Activated T-cell treated with anti-CD3 and anti-CD28 coated beads for 24 hours (primary cell): ENCODE measurements at places on chromosomes 7 and 10.

GRCh38 chr7:18020138-18020715 is 7.4 kb downstream of the PRPS1L1 start:
- no peak for DNase-seq

DNA sequence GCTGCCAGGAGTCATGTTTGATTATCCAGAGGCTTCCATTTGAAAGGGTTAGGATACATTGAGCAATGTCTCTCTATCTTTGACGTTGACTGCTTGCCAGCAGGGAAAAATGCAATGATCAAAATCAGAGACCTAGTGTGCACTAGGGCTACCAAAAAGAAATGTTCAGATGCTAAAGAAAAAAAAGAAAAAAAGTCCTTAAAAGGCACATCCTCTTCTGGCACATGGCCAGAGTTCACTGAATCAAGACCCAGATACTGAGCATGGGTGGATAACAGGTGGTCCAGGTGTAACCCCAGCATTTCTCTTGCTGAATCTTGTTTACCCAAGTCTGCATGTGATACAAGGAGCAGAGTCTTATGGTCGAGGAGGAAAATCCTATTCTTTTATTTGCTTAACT is 899.3 kb downstream of the SORCS3 start:
- no peak for DNase-seq

DNA sequence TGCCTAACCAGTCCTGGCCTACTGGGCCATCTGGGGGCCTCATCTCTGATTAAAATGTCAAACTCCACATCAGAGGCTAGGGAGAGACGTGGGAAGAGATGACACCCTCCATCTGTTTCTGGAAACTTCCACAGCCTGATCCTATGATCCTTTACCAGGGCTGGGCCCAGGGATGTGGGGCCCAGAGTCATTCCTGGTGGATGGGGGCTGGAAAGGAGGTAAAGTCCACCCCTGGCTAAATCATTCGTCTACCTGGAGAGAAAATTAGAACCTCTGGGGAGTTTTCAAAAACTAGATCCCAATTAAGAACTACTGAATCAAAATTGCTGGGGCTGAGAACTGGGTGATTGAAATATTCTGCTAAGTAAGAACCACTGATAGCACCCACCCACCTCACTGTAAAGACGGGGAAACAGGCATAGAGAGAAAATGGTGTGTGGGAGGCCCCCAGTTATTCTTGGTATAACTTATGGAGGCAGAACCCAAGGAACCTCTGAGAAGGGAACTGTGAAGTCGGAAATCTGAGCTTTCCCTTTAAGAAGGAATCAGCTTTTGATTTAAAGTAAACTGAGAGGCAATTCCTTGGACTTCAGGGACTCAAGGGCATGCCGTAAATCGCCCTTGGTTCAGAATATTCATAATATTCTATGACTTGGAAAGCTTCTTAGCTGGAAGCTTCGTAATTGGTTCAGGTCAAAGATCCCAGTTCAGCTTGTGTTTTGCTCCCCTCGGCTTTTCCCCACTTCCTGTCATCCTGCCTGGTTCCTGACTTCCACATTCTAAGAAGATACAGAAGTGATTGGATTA is 53.1 kb downstream of the PRKAG2 start:
- DNase-seq: no peak

- no peak for DNase-seq
Observed at GRCh38 chr10:3844491-3845025, 59.5 kb upstream of the KLF6 start.

GRCh38 chr7:78985509-78985908 is 468.0 kb downstream of the MAGI2 start:
- no peak for DNase-seq

GRCh38 chr10:86594535-86594934 is 59.8 kb upstream of the OPN4 start:
- DNase-seq: no peak

GRCh38 chr7:75969182-75969581 is 25.2 kb downstream of the TMEM120A start:
- DNase-seq: no peak

- DNase-seq: no peak
Observed at GRCh38 chr10:65581426-65582026, 1344.3 kb upstream of the LRRTM3 start.

DNA sequence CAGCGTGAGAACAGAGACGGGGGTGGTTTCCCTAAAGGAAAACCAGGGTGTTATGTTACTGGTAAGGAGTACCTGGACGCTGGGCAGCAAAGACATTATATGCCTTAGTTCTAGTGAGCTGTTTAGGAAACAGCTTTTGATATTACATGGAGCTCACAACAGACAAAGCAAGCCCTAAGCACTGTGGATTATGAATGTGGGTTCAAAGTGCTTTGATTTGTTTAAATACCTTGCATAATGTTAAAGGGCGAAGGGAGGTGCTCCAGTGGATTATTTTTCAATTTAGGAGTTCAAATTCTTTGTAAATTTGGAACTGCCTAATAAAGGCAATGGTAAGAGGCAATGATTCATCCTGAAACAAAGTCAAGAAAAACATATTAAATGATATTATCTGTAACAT is 13.8 kb downstream of the WNT16 start:
- no peak for DNase-seq

- no peak for DNase-seq
Observed at GRCh38 chr7:47792521-47793121, 155.6 kb downstream of the PKD1L1 start.

GRCh38 chr10:6532321-6532720 is 47.8 kb downstream of the PRKCQ start:
- DNase-seq: no peak

GRCh38 chr7:112067632-112068540 is 138.3 kb downstream of the DOCK4 start:
- DNase-seq: no peak

DNA sequence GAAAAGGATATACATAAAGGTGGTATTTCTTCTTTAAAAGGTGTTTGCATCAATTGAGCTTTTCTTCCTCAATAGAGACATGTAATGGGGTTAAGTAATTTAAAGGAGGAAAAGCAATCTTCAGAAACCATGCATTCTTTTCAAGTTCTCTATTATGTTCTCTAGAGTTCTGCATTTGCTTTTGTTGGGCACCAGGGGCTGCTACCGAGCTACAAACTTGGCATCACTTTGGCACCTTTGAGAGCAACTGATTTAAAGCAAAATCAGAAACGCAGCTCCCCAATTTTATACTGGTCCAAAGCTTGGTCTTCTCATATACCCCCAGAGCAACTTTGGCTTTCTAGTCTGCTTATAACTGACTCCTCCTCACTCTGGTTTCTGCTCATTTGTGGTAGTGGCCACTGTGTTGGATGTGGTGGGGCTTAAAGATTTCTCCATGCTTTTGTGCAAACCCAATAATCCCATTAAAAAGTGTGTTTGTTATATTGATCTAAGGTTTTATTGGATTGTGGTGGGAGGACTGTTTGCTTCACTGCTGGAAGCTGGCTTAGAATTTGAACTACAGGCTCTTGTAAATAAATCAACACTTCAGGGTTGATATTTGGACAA is 712.1 kb downstream of the PHTF2 start:
- DNase-seq: no peak

- no peak for DNase-seq
Observed at GRCh38 chr10:132263866-132264265, 43.9 kb downstream of the STK32C start.

- DNase-seq: no peak
Observed at GRCh38 chr10:72567421-72567820, 58.5 kb downstream of the MICU1 start.

- DNase-seq: no peak
Observed at GRCh38 chr7:11469028-11469745, 362.8 kb downstream of the THSD7A start.

GRCh38 chr10:132193907-132194552 is 7.3 kb downstream of the DPYSL4 start:
- DNase-seq: no peak

DNA sequence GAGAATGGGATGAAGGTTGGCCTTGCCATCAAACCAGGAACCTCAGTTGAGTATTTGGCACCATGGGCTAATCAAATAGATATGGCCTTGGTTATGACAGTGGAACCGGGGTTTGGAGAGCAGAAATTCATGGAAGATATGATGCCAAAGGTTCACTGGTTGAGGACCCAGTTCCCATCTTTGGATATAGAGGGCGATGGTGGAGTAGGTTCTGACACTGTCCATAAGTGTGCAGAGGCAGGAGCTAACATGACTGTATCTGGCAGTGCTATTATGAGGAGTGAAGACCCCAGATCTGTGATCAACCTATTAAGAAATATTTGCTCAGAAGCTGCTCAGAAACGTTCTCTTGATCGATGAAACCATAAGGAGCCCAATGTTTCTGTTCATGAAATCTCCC is 637 bp downstream of the RPEL1 start:
- DNase-seq: no peak

- DNase-seq: no peak
Observed at GRCh38 chr7:44148961-44149536, 7.9 kb upstream of the MYL7 start.

DNA sequence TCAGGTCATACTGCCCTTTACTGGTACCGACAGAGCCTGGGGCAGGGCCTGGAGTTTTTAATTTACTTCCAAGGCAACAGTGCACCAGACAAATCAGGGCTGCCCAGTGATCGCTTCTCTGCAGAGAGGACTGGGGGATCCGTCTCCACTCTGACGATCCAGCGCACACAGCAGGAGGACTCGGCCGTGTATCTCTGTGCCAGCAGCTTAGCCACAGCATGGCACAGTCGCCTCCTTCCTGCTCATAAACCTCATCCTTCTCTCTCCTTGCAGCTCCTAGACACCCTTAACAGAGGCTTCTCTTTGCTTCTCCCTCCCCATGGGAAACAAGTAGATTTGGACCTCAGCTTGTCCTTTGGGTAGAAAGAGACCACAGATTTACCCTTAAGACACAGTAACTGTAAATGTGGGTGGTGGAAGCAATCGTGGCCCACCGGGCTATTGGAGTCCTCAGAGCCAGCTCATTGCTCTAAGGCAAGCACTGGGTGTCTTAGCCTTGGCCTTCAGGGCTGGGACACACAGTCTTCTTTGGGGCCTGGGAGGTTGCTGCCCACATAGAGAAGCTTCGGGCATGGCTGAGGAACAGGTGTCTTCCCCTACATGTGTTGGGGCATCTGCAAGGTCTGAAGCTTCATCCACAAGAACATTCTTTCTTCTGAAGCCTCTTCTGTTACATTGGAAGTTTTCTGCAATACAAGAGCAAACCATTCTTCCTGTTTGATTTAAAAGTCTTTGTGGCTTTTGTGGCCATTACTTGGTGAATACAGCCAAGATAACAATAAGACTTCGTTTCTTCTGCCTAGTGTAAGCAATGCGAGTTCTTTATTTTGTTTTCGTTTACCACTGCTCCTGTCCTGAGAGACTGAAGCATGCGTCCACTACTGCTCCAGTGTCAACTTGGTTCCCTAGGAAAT is 95.5 kb upstream of the PRSS58 start:
- DNase-seq: no peak

DNA sequence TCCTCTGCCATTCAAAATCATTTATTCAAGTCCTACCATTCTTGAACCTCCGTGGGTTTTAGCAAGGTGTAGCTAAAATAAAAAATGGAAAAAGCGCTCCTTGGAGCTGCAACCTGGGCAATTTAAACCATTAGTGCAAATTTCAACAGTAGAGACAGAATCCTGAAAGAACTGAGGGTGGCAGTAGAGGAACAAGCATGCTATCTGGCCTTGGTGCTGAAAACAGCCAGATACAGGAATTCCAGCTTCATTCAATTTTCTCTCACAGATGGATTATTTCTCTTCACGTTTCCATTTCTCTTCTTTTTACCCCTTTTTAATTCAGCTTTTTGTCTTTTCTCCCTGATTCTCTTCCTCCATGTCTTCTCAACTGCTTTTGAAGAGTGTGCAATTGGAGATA is 77.7 kb downstream of the OTUD1 start:
- no peak for DNase-seq

DNA sequence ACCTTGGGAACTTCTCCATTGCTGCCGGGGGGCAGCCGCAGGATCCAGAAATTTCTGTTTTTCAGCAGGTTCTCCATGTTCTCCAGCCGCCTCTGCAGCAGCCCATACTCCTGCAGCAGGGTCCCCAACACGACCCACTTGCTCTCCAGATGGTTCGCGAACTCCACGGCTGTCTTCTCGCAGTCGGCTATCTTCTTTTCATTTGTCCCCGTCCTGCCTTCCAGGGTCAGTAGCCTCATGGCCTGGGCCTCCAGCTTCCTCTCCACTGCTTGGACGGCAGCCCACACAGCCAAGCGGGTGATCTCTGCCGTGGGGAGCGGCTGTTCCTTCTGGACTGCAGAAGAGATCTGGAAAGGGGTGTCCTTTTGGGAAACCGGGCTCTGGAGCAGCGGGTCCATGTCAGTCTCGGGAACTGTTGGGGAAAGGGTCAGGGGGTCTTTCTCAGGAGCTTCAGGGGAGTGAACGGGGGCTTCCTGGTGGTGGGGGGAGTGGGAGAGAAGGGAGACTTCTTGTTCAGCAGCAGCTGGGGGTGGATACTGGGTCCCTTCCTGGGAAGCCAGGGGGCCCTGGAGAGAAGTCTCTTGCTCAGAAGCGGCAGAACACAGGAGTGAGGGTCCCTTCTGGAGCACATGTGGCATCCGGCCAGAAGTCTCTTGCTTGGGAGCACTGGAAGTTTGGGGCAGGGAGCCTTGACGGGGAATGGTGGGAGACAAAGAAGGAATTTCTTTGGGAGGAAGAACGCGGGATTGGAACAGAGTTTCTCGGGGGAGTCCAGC is 5.5 kb downstream of the ZNF777 start:
- no peak for DNase-seq

DNA sequence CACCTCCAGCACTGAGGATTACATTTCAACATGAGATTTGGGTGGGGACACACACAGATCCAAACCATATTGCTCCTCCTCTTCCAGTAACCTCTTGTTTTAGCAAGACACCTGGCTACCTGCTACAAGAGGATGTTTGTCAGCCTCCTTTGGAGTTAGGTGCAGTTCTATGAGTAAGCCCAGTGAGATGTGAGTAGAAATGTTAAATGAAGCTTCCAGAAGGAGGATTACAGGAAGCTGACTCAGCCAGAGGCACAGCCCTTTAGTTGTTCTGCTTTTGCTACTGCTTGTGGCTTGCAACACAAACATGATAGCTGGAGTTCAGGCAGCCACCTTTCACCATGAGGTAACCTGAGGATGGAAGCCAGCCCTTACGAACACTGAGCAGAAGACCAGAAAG is 382.7 kb upstream of the RNF32 start:
- no peak for DNase-seq

GRCh38 chr10:4599471-4599870 is 226.5 kb upstream of the AKR1E2 start:
- DNase-seq: no peak

DNA sequence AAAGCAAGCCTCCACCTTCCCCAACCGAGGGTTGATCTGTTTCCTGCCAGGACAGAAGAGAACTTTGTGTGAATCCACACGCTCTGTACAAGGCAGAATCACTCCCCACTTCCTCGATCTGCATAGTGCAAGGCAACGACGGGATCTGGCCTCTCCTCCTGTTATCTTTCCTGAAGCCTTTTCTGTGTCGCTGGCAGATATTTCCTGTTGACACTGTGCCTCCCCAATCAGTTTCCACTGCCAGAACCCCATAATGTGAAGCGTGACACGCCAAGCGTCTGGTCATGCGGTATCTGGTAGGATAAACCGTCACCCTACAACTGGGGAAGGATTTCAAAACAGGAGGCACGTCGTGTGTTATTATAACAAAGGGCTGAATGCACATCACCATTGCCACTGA is 57.2 kb downstream of the FAM171A1 start:
- no peak for DNase-seq
